ENCODE measurements at places on chromosomes 4 and X.

DNA sequence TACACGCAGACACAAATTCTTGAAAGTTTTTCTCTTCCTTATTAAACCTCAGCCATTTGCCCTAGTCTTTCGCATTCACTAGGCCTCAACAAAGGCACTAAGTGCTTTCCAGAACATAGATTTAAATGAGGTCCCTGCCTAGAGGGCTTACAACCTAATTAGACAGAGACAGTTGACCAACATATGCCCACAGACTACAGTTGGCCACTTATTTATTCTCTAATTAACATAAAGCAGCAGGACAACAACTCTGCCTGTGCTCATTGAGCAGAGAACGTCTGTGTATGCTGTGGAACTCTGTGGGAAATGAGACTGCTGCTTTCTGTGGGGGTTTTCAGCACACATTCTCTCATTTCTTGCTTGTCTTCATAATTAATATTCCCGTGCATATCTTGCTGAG is 303.0 kb upstream of the TACR3 start:
- no peak for DNase-seq

- DNase-seq: no peak
These were observed 161.8 kb downstream of the GABRB1 start for GRCh38 chr4:47193179-47193578.

DNA sequence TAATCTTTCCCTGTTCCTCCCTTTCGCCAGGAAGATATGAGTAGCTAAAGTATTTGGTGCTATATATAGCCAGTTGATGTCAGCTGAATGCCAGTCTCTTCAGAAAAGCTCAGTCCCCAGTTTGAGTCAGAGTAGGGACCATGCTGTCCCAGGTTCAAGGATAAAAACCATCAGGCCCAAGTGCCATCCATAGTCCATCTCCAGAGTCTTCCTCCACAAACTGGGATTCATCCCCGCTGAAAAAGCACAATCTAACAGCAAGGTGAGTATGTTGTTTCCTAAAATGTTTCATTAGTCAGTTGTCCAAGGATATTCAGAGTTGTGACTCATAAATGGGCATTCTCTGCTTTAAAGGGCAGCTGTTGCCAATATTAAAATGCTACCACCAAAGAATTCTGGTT is at the start of gene MYOZ2:
Gene MYOZ2, plus strand, starts transcription at position 112 of the 401 bp plus-strand sequence. CDS start 694 bp downstream, outside the sequence.
- no peak for DNase-seq

- DNase-seq: no peak
These were observed 39.0 kb downstream of the F11 start for GRCh38 chr4:186304866-186305505.

DNA sequence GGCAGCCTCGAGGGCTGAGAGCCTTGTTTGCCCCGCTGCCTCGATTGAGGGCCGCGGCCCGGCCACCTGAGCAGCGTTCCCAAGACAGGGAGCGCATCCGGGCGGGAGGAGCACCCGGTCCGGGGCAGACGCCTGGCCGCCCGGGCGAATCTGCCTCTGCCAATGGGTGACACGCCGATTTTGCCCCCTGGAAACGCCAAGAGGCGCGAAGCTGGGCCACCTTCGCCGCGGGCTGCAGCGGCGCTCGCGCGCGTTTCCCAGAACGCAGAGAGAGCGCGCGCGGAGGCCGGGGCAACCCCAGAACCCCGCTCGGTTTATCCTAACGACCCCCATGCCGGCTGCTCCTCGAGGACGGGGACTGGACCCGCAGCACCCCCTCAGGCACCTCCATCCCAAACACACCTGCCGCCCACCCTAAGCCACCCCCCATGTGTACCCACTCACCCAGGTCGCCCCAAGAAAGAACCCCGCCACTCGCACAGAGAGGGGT is 575 bp downstream of the MAP7D2 start:
- DNase-seq: no peak

GRCh38 chr4:22712529-22712928 is 19.8 kb downstream of the GBA3 start:
- DNase-seq: no peak

DNA sequence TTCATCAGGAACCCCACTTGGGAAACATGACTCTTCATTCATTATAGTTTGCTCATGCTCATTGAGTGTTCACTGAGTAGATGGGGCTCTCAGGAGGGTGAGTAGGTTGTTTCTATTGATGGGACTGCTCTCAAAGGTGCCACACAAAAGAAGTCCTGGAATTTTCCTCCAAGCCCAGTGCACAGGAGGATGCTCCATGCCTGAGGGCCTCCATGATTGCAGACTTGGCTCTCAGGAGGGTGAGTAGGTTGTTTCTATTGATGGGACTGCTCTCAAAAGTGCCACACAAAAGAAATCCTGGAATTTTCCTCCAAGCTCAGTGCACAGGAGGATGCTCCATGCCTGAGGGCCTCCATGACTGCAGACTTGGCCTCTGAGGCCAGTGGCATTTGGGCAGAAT is 108.5 kb downstream of the ZNF674 start:
- no peak for DNase-seq

DNA sequence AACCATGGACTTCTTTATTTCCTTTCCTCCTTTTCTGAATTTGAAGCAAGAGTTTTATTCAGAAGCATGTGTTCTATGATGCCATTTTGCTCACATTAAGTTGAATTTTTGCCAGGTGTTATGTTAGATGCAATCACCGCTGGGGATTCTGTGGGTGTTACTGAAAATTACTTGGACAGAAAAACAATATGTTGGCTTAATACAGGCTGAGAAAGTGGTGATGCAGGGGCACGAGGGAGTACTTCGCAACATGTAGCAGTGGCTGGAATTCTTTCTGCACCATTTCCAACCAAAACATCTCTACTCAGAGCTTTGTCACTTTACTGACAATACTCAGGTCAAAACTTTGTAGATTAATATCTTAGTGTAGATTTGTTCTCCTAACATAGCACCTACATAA is 109.2 kb upstream of the PCDH18 start:
- no peak for DNase-seq

DNA sequence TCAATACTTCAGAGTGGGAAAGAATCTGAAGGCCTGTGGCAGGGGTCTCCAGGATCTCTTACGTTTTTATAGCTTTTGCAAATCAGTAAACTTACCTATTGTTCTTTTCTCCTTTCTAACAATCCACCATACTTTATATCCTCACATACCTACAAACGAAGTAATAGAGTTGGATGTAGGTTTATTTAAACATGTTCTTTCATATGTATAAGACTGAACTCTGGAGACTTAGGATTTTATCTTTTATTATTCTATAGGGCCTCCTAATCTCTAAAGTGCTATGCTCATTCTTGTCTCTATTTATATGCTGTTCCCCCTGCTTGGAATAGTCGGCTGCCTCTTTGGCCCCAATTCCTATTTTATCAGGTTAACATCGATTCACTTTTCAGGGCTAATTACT is 43.8 kb upstream of the NUDT6 start:
- no peak for DNase-seq

GRCh38 chrX:154714925-154715324 is 36.0 kb downstream of the GAB3 start:
- peak; percentile 20 for DNase-seq

DNA sequence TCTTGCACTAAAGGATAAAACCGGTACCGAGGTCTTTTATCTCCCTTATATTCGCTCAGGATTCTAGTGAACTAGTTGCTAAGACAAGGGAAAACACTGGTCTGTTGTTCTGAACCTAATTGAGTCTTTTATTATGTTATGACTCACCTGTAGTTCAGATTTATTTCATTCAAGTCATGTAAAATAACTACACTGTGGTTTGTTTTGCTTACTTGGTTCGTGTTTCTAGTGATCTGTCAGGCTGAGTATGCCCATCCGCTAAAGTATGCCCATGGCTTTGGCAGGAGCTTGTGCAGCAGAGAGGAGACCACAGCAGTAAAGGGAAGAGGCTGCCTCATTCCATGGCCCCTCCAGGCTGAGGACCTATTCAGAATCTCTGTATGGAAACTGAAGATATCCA is 126.1 kb downstream of the AFF1 start:
- DNase-seq: no peak

- no peak for DNase-seq
These were observed 349.5 kb upstream of the HAND2 start for GRCh38 chr4:173879509-173879908.

- DNase-seq: no peak
These were observed 28.4 kb downstream of the GUCY1B1 start for GRCh38 chr4:155787113-155787710.

- no peak for DNase-seq
These were observed 3.0 kb upstream of the IL13RA1 start for GRCh38 chrX:118724365-118724764.

GRCh38 chr4:86117705-86118302 is 242.0 kb downstream of the MAPK10 start:
- DNase-seq: no peak

DNA sequence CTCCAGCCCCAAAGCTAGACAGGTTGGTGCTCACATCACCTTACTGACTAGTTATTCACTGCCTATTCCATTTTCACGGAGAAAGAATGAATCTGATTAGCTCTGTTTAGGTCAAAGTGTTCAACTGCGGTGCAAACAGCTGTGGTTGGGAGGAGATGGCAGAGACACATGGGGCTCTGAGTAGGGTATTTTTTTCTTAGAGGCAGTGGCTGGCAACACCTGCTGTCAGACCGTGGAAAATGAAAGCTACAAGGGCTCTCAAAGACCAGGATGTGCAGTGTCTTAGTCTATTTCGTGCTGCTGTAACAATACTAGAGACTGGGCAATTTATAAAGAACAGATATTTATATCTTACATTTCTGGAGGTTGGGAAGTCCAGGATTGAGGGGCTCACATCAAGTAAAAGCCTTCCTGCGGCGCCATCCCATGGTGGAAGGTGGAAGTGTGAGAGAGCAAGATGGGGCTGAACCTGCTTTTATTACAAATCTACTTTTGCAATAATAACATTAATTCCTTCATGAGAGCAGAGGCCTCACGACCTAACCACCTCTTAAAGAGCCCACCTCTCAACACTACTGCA is 10.6 kb downstream of the NYX start:
- no peak for DNase-seq
